Activated T-cell treated with anti-CD3 and anti-CD28 coated beads for 1 hour (primary cell): ENCODE measurements at places on chromosomes 1 and 21.

DNA sequence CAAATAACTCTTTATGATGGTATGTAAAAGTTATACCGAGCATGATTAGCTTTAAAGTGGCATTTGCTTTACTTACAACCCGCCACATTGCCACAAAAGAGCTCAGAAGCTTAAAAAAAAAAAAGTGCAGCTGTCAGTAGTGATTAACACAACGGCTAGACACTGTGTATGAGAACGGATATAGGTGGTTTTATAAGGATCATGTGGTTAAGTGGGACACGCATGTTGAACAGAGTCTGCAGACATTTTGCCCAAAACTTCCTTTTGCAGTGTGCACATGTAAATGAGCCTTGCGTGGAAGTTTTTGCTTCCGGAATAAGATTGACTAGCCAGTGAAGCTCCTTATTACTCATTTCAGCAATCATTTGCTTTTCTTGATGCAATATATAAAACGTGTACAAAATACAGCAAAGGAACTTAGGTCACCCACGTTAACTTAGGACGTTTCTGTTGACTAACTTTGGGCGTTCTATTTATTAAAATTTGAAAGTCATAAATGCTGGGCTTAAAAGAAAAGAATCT is 58.7 kb upstream of the RGS1 start:
- DNase-seq = peak; percentile 16

DNA sequence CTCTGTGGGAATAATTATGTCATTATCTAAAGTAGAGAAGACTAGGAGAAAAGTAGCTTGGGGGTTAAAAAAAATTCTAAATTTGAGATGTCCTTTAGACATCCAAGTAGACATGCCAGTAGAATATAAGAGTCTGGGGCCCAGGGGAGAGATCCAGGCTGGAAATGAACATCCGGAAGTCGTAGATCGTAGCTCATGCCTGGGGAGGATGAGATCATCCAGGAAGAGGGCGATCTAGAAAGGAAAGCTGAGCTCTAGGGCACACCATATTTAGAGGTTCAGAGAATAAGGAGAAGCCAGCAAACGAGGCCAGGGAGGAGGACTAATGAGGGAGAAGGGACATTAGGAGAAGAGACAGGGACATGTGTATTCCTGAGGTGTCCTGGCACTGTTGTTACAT is 12.2 kb downstream of the NGF start:
- DNase-seq = no peak

DNA sequence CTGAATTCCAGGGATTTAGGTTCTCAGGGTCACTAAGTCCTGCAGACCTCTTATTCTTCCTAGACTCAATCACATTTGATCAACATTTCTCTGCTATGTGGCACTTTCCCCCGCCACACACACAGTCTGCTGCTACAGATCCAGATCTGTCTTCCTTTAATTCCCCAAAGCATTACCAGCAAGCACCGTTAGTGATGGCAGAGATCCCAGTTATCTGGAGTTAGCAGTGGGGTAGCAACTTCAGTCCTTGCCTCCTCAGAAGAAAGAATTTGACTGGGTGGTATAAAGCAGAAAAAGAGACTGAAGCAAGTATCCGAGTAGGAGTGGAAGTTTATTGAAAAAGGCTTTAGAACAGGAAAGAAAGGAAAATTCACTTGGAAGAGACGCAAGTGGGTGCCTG is 100.4 kb upstream of the ETV3 start:
- DNase-seq = no peak

- no peak for DNase-seq
These were observed 172.9 kb upstream of the HOOK1 start for GRCh38 chr1:59641836-59642235.

DNA sequence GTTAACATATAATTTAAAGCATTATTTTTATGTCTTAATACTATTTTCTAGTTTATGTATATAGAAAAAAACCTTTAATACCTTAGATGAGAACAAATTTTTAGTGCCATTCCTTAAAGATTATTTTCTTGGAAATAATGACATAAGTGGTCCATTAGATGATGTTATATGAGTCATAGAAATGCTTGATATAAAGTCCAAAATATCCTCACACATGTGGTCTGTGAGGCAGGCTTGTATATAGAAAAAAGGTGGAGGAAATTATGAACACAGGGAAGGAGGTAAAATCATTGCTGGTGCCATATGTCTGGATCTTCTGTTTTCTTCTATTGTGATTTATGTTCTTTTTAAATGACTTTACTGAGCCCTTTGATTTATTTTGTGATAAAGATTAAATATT is 79.3 kb downstream of the MAP3K7CL start:
- no peak for DNase-seq

GRCh38 chr1:210081494-210081893 is 143.5 kb downstream of the SYT14 start:
- DNase-seq = no peak

DNA sequence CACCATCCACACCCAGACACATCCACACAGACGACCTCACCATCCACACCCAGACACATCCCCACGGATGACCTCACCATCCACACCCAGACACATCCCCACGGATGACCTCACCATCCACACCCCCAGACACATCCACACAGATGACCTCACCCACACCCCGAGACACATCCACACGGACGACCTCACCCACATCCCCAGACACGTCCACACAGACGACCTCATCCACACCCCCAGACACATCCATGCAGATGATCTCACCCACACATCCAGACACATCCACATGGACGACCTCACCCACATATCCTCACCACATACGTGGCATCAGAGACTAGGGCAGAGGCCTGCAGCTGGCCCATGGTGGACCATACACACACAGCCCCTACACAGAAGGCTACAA is 14.7 kb upstream of the FABP3 start:
- no peak for DNase-seq

GRCh38 chr1:68233202-68233601 is 879 bp upstream of the WLS start:
- no peak for DNase-seq

DNA sequence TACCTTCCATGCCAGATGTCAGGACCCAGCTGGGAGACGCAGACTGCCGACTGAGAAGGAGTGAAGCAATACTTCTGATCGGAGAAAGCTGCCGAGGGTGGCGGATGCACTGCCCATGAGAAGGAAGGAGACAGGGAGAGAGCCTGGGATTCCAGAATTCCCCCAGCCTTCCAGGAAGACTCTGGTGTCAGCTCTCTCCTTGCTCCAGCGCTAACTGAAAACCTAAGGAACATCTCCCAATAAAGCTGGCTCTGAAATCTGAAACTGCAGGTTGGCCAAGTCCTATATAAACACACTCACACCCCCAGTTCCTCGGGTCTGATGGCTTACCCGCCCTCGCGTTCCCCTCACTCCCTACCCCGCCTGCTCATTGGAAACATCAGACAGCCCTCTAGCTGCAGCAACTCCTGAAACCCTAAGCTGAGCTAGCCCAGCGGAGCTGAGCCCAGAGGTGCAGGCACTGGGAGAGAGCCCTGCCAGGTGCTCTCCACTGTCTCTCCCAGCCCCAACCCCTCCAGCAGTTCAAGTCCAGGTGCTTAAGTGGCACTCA is 52.3 kb downstream of the PLEKHA6 start:
- DNase-seq = no peak

GRCh38 chr1:224082146-224082545 is 31.8 kb upstream of the FBXO28 start:
- DNase-seq = no peak

GRCh38 chr1:3891329-3891865 is 8.7 kb downstream of the C1orf174 start:
- DNase-seq = no peak

GRCh38 chr1:84145068-84145467 is 997 bp downstream of the PRKACB start:
- no peak for DNase-seq

- no peak for DNase-seq
These were observed 168.7 kb upstream of the ETV3 start for GRCh38 chr1:157306896-157307295.

GRCh38 chr1:223298701-223299100 is 65.3 kb downstream of the SUSD4 start:
- DNase-seq = no peak

- DNase-seq = no peak
These were observed 23.8 kb upstream of the CSF1 start for GRCh38 chr1:109886827-109887226.

DNA sequence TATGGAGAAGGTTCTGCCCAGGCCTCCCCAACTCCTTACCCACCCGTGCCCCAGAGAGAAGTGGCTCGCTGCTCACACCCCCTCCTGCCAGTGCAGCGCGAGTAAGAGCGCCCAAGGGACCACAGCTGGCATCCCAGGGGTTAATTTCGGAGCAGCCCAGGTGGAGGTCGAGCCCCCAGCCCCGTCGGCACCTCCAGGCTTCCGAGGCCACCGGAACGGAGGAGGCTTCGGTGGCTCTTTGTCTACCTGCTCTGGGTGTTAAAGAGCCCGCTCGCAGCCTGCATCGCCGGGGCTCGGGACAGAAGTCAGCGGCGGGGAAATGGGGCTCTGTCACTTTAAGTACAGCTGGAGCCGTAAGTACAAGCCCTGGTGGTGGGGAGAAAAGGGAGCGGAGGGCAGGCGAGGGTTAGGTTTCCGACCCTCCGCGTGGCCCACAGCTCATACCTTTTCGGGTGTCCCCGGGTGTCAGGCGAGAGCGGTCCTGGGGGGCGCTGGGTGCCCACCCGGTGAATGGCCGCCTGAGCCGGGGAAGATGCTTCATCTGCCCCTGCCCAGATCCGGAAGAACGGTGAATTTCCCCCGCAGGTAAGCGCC is 89.4 kb upstream of the IPO9 start:
- DNase-seq = peak; percentile 38

DNA sequence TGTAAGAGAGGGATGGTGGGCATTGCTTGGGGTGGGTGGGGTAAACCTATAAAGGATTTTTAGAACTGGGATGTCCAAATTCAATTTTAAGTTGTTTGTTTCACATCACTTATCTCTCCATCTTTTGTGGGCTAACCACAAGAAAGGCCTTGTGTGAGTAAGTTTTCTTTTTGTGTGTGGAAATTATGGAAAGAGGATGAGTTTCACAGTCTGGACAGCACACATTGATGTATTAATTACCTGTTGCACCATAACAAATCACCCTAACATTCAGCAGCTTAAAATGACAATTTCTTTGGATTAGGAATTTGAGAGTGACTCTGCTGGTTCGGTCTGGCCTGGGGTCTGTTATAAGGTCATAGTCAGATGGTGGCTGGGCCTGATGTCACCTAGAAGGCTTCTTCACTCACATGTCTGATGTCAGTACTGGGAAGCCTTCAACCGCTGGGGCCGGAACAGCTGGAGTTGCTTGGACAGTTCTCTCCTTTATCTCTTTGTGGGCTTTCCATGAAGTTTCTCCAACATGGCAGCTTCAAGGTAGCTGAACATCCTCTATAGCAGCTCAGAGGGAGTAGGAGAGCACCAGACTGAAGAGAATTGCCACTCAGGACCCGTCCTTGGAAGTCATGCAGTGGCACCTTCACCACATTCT is 2.0 kb upstream of the COL9A2 start:
- DNase-seq = no peak

- no peak for DNase-seq
These were observed 1.2 kb downstream of the SCMH1 start for GRCh38 chr1:41240781-41241353.

DNA sequence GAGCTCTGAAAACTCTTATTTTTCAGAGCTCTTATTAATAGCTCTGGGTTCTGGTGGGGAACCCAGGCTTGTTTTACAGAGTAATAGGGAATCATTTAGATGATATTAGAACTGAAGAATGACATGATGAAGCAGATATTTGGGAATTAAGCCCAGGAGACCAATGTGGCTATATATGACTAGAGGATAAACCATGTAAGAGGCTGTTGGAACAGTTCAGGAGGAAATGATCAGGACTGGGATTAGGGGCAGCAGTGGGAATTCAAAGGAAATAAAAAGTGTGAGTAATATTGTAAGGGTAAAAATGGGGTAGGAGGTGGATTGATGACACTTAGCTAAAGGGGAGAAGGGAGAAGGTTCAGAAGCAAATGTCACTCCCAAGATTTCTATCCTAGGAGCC is 58.6 kb downstream of the GIPC2 start:
- no peak for DNase-seq

GRCh38 chr1:192459467-192459866 is 116.1 kb upstream of the RGS1 start:
- no peak for DNase-seq

DNA sequence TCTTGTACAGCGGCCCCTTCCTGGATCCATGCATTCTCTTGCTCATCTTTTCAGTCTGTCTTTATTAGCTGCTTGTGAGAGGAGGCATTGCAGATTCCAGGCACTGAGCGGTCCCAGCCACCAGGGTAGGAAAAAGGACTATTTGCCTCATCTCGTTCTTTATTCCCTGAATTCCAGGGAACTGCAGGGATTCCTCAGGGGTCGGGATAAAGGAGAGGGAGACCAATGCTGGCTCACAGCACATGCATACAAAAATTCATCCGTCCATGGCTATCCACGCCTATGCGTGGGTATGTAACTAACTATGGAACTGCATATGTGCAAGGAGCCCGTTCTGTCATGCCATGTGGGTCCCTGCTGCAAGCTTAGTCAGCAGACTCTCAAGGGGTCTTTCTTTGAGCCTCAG is 879 bp upstream of the PLPPR5 start:
- no peak for DNase-seq
